MCF 10A (cell line): ENCODE measurements at places on chromosomes 7 and 10. TPM values are rescaled to one million over a fixed set of nuclear protein-coding genes. Genes with fewer than 3 reads are reported as not detected.

The BAIAP2L1 gene
- total RNA-seq: 60.2 and 60.7 TPM in 2 replicates

The PYROXD2 gene
- total RNA-seq: 4.0 and 7.9 TPM in 2 replicates

The SYT15 gene
- 0.79 and 0.84 TPM in 2 replicates for total RNA-seq

The PROSER2 gene
- total RNA-seq: 29.2 and 58.0 TPM in 2 replicates

The SPACDR gene
- total RNA-seq: 0.49 and 0.74 TPM in 2 replicates
